ENCODE measurements at places on chromosomes 7 and 10.
A peak's percentile ranks its signal among the peaks of the same experiment; 100 is the strongest.

- no peak for DNase-seq
Measured at GRCh38 chr10:110863361-110863760, 8.4 kb upstream of the PDCD4 start.

GRCh38 chr7:1533547-1534329 is 3.2 kb downstream of the MAFK start:
- DNase-seq: no peak

DNA sequence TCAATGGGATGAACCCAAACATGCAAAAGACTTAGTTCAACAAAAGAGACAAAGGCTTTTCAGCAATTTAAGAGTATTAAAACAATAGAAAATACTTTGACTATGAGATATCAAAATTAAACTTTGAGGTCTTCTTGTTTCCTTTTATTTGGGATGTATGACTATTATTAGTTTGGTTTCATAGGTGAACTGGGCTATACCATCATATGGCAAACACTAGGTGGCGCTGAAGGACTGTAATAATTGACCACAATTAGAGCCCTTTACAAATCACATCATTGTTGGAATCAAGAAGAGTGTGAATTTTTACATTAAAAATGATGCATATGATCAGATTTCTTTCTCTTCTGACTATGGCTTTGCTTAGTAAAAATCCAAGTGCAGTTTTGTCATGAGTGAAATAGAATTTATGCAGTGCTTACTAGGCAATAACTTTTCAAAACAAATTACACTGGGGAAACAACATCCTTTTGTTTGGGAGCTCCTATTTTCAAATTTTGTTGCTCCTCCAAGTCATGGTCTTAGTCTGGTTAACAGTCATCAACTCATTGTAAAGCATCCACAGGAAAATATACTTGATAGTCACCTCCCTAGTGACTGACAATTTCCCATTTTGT is 14.7 kb upstream of the NXPH1 start:
- DNase-seq: peak; percentile 15

GRCh38 chr7:39741942-39742623 is 118.7 kb downstream of the RALA start:
- no peak for DNase-seq

DNA sequence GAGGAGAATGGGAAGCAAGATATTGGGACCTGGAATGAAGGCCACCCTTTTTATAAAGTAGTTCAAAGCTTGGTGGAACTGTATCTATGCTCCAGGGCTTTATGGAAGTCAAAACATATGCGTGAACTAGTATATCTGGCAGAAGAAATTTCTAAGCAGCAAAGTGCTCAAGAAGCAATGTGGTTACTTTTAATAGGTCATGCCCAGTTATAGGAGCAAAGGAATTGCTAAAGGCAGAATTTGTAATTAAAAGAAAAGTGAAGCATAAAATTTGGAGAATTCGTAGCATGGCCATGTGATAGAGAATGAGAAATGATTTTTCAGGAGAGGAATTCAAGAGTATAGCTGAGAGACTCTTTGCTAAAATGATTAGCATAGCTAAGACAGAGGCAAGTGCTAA is 1110.4 kb downstream of the XPNPEP1 start:
- DNase-seq: no peak
